Activated T-cell treated with anti-CD3 and anti-CD28 coated beads, Interleukin-2, amount 50 U/mL, for 72 hours (primary cell): ENCODE measurements at places on chromosomes 1 and 21. TPM values are rescaled to one million over a fixed set of nuclear protein-coding genes. Genes with fewer than 3 reads are reported as not detected.

The PAQR7 gene
- total RNA-seq: 5.1 TPM

The CR1L gene
- total RNA-seq: 0.19 TPM

The ERICH3 gene
- not detected for total RNA-seq

The ZMYND12 gene
- total RNA-seq: 1.4 TPM

The S100A6 gene
- total RNA-seq: 358 TPM

The FBLIM1 gene
- not detected for total RNA-seq

The GLUL gene
- 76.6 TPM for total RNA-seq

The S100A16 gene
- not detected for total RNA-seq

The CD2 gene
- 232 TPM for total RNA-seq

The SOX13 gene
- total RNA-seq: 3.9 TPM

The GNG12 gene
- 0.34 TPM for total RNA-seq

The AKNAD1 gene
- not detected for total RNA-seq

The MFAP2 gene
- total RNA-seq: 0.67 TPM

The FTCD gene
- 1.00 TPM for total RNA-seq

The TMPRSS2 gene
- not detected for total RNA-seq

The LRRC42 gene
- 39.0 TPM for total RNA-seq

The FAM72C gene
- 49.2 TPM for total RNA-seq

The FASLG gene
- total RNA-seq: 9.0 TPM

The RAB3B gene
- 0.09 TPM for total RNA-seq

The SYTL1 gene
- total RNA-seq: 89.9 TPM

The SPRR2G gene
- total RNA-seq: not detected
